ENCODE measurements at places on chromosomes 12 and 14.

DNA sequence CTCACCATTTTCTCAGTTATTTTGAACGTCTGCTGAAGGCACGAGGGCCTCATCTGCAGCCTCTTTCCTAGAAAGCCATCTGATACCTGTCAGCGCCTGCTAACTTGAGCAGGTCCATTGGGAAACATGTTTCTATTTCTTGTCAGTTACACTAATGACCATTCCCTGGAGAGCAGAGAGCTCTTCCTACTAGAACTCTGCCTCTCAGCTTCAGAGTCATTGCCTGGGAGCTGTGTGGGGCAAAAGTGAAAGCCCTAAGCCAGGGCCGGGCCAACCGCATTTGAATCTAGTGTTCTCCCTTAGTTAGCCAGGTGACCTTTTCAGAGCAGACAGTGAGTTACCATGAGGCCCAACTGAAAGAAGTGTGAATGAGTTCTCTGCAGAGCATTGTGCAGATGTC is 135.8 kb downstream of the EML1 start:
- no peak for DNase-seq

- no peak for DNase-seq
Observed at GRCh38 chr14:64516969-64517368, 12.4 kb downstream of the ZBTB1 start.

- DNase-seq, result no peak
Observed at GRCh38 chr12:121825041-121825523, 21.3 kb downstream of the SETD1B start.

GRCh38 chr12:14795028-14795448 is 8.2 kb downstream of the WBP11 start:
- no peak for DNase-seq

DNA sequence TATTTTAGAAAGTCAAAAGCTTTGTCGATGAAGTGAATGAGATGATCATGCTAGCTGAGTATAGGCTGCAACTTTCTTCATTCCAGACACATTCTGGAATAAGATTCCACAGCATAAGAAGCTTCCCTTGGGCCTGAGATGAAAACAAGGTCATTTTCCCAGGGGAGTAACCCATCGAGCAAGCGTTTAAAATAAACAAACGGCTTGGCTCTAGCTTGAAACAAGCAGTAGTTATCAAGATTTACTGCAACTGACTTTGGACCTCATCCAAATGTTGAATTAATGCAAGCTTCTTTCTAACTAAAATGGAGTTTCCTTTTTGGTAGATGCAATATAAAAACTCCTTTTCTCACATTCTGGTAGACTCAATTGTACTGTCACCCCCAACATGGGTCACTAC is 23.0 kb downstream of the KCNJ8 start:
- DNase-seq, result no peak

- DNase-seq, result no peak
Observed at GRCh38 chr12:125271892-125272291, 206.7 kb downstream of the AACS start.

GRCh38 chr14:105139212-105139825 is 29.3 kb downstream of the JAG2 start:
- DNase-seq, result no peak

DNA sequence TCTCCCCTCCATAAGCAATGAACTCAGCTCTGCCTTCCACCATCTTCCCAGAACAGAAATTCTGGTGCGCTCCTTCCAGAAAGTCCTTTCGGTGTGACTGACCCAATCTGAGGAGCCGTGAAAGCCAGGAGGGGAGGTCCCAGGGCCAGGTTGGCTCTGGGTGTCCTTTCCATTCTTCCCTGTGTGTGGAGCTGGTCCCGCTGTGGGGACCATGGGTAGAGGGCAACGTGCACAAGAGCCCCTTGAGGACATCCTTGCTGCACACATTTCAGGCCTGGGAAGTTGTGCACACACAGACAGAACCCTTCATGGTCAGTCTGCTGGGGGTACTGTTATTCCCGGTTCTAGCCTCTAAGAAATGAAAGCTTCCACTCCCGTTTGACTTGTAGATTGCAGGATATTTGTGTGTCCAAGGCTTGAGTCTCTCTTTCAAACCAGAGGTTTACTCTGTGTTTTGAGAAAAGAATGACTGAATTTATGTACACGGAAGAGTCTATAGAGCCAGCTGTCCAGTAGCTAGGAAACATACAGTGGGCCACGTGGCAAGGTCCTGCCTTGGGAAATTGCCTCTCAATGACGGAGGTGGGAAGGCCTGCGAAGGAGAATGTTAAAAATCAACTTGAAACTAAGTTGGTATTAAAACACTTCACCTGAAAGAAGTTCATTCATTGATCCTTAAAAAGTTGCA is 10.1 kb downstream of the NFKBIA start:
- DNase-seq, result no peak

DNA sequence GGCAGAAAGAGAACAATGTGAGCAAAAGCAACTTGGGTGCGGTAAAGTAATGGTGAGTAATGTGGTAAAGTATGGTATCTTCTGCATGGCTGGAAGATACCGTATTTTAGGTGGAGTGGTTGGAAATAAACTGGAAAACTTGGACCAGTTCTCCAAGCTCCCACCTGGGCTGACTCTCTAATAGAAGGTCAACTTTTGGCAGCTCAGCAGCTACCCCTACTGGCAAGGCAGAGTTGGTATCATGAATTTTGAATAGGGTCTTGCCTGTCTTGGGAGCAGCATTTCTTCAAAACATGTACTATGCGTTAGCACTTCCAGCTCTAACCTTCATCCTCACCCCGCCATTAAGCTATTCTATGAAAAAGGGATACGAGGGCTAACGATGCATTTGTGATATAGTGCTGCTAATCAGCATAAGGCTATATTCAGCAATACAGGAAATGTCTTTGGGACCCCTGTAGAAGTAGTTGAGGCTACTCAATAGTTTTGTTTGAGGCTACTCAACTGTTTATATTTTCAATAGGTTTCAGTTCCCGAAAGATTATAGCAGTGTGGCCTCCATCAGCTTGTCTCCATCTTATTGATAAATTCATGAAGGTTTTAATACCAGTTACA is 276.3 kb upstream of the FAR2 start:
- peak; percentile 61 for DNase-seq

GRCh38 chr14:41609704-41610183 is 3.1 kb downstream of the LRFN5 start:
- peak; percentile 19 for DNase-seq

GRCh38 chr14:65377576-65377975 is 35.0 kb upstream of the FUT8 start:
- no peak for DNase-seq

DNA sequence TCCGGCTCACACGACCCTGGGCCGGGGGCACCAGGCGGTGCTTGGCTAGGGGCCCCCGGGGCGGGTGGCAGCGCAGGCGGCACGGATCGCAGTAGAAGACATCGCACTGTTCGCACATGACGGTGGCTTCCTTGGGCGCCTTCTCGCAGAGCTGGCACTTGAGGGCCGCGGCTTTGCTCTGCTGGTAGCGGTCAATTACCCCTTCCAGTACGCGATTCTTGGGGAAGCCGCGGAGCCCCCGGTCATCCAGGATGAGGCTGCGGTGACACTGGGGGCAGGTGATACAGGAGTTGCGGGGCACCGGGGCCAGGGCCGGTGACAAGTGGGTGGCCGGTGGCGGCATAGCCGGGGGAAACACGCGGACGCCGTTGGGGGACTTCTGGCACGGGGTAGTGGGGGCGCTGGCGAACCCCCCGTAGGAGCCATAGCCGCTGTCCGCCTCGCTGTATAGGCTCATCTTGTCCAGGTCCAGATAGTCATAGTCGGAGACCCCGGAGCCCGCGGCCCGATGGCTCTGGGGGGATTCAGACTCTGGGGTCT is 553 bp downstream of the TRIM9 start:
- DNase-seq, result no peak

GRCh38 chr14:77067632-77068516 is 30.2 kb upstream of the CIPC start:
- peak; percentile 61 for DNase-seq

DNA sequence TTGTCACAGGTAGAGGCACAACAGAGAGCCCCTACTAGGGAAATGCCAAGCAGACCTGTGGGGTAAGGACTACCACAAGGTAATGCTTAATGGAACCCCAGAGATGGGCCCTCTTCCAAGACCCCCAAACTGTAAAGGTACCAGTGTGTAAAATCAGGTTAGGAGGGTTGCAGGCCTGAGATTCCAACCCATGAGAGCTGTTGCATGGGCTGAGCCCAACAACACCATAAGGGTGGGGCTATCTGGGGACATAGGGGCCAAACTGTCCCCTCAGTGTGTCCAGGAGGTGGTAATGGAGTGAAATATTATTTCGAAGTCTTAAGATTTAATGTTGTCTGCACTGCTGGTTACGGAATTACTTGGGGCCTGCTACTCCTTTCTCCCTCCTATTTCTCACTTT is 620.2 kb downstream of the ETNK1 start:
- DNase-seq, result no peak

DNA sequence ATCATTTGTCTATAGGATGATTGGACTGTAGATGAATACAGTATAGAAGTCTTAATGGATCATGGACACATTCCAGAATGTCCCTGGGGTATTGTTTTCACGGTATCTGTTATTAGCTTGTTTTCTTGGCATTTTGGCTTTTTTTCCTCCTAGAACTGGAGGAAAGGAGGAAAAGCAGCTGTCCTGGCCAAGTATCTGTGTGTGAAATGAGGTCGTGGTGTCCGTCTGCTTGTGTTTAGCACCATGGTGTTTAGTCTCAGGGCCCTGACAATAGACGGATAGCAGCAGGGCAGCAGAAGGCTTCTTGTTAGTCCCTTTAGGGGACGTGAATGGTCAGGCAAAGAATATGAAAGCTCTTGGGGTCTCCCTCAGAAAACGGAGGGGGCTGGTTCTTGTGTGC is 21.2 kb downstream of the FGF6 start:
- no peak for DNase-seq

GRCh38 chr14:103716091-103716801 is 636 bp downstream of the ZFYVE21 start:
- no peak for DNase-seq

GRCh38 chr12:130435331-130435730 is 97.6 kb downstream of the PIWIL1 start:
- no peak for DNase-seq

DNA sequence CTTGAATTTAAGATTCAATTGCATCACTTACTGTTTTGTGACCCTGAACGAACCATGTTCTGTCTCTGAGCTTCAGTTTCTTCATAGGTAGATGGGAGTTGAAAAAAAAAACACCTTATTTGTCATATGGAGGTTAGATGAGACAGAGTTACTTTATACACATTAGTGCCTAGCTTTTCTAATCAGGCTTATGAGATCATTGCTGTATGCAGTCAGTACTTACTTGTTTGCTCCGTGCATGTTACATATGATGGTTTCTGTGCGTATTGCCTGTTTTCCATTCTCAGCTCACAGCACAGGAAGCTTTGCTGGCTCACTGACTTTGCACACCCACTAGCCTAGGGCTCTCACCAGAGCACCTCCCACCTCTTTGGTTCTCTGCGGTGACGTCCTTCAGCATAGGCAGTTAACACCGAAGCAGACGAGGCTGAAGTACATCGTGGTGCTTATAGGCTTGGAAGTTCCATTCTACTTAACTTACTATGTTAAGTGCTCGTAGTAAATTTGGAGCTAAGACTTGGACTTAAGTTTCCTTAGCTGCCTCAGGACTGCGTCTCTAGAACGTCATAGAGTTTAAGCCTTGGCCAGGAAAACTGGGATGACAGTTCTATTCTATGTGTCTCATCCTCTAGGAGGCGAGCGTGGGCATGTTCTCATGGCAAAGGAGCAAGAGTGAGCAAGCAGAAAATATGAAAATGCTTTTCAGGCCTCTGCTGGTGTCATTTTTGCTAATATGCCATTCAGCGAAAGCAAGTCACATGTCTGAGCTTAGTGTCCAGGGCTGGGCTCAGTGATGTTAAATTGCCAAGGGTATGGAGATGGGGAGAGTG is 57.3 kb downstream of the NRXN3 start:
- DNase-seq, result no peak
